ENCODE measurements at places on chromosomes 2 and 18.

DNA sequence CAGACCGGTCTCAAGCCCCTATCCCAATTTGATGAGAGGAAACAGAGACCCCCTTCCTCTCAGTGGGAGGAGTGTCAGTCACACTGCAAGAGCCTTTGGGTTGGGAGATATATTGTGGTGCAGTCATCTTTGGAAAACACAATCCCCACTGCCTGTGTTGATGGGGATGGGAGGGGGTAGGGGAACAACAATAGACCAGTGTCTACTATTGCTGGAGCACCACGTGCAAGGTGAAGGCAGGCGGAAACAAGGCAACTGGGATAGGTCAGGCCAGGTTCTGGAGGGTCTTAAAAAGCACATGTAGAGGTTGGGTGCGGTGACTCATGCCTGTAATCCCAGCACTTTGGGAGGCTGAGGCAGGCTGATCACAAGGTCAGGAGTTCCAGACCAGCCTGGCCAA lies 127.9 kb downstream of the ZFP36L2 start:
- no peak for DNase-seq

GRCh38 chr2:110716959-110717645 lies 15.3 kb upstream of the ACOXL start:
- no peak for DNase-seq

DNA sequence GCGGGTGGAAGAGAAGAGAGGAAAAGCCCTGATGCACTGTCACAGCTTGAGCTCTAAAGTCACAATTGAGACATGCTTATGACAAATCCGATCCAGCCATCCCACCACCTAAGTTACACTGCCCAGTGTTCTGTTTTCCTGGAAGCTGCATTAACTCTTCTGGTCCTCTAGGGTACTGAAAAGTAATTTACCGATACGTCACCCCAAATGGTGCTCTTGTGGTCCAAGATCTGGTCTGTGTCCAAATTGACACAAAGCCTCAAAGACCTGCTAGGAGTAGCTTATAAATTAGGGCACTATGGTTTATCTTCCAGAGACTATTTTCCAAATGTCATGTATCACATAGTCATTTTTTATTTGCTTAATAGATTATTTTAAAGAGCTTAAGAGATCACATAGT lies 186.7 kb upstream of the ETAA1 start:
- DNase-seq = no peak

DNA sequence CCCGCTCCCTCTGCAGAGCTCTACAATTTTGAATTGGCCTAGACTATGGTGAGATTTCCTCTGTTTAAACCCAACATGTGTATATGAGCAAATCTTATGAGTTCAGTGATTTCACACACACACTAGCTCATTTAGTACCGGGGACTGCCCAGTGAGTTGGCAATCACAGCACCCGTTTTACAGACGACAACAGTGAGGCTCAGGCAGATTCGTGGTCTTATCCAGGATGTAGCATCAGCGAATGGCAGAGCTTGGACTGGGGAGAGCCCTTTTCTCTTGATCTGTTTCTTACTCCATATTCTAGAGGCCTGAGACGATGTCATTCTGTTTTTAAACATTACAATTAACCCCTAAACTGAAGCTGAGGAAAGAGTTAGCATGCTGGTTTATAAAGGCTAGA lies 419.9 kb downstream of the NBAS start:
- DNase-seq = no peak

- DNase-seq = no peak
Measured at GRCh38 chr2:160429248-160430000, 64.2 kb downstream of the RBMS1 start.

- no peak for DNase-seq
Measured at GRCh38 chr2:142165790-142166189, 35.0 kb upstream of the LRP1B start.

DNA sequence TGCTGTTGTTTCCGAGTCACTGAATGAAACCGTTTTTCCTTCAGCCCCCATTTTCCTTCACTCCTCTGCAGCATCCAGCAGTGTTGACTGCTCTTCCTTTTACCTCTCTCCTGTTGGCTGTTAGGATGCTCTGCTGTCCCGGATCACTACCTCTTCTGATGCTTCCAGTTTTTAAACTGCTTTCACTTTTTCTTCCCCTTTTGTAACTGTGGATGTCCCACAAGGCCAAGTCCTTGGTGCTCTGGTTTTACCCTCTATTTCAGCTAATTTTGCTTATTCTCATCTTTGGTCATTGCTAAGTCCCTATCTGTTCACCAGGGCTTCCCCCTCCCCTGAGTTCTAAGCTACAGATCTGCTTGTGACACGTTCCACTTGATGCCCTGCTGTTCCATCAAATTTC lies 39.4 kb upstream of the MAP4K3 start:
- DNase-seq = no peak

DNA sequence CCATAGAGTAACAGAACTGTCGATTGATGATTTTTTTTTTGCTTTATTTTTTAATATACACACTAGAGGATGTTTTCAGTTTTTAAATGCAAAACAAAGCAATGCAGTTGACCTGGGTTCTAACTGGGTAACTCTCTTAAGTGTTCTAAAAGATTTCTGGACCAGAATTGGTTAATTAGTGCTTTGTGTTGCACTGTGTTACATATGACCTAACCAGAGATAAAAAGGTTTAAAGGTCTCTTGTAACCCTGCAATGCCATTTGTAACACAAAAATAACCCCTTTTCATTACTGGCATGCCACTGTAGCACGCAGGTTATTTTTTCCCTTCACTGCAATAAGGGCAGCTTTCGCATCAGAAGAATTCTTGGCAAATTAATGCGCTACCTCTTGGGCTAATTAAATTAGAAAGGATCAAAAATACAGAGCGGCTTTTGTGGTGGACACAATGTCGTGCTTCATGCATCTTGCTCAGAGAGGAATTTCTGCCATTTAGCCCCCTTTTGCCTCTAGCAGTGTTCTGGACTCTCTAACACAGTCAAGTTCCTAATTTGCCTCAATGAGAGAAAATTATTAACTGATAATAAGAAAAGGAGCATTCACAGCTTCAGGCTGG lies 250.8 kb upstream of the ZEB2 start:
- DNase-seq = no peak

GRCh38 chr2:44778221-44778654 lies 163.3 kb upstream of the SIX3 start:
- DNase-seq = no peak

GRCh38 chr18:11946756-11947155 lies 34.6 kb upstream of the IMPA2 start:
- no peak for DNase-seq

GRCh38 chr2:220949466-220949865 lies 622.6 kb downstream of the EPHA4 start:
- no peak for DNase-seq
